ENCODE measurements at places on chromosomes 6 and 20.

DNA sequence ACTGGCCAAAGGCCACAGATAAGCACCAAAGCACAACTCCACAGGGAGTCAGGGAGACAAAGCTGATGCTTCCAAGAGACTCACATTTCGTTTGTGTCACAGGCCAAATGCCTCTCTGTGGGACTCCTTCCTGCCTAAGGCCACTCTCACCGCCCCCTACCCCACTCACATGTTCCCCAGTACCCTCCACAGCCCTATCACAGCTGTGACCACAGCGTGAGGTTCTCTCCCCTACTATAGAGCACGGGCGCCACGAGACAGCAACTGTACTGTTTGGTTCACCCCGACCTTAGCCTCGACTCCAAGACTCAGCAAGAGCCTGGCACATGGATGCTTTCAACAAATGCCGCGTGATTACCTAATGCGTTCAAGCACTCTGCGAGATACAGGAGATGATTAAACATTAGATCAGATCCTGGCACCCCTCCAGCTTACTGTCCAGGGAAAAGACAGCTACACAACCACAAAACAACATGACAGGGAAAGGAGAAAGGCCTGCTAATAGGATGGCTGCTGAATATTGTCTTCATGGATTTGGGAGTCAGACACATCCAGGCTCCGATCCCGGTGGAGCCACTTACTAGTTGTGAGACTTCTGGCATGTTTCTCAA is 105.5 kb downstream of the AGPAT4 start:
- ATAC-seq, result no peak

- ATAC-seq, result peak; percentile 85
Observed at GRCh38 chr6:142885182-142885867, 59.7 kb downstream of the HIVEP2 start.

GRCh38 chr6:150770637-150771036 is 94.9 kb upstream of the MTHFD1L start:
- no peak for ATAC-seq

DNA sequence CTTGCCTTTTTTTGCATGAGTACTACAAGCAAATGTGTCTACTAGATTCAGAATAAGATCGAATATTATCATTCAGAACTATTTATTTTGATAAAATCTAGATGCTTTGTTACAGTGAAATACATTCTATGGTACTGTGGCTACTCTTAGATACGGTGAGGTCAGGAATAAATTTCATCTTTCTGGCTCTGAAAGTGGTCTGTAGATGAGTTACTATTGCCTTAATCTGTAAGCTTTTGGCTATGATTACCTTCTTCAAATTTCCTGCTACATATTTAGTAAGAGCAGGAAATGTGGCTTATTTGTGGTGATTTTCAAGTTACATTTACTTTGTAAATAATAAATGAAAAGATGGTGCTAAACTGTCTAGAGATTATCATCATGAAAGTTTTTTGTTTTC is 50.0 kb downstream of the SCAF8 start:
- no peak for ATAC-seq

GRCh38 chr20:41274152-41274551 is 43.4 kb downstream of the ZHX3 start:
- ATAC-seq, result no peak

GRCh38 chr20:25340380-25340779 is 50.3 kb downstream of the ABHD12 start:
- ATAC-seq, result no peak

- ATAC-seq, result no peak
Observed at GRCh38 chr6:56640374-56640773, 2.3 kb downstream of the DST start.

DNA sequence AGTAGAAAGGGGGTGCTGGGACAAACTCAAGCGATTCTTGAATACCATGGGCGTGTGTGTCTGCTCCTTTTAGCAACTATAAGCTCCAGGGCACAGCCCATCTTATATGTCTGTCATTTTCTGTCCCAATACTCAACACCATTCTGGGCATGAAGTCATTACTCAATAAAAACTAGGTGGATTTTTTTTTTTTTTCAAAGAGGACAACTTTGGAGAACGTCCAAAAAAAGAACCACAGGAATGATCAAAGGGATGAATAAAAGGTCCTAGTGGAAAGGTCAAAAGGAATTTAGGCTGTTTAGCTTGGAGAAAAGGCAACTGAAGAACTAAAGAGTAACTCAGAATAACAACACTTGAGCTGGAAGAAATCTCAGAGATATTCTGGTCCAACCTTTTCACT is 24.4 kb downstream of the UQCC1 start:
- ATAC-seq, result no peak

DNA sequence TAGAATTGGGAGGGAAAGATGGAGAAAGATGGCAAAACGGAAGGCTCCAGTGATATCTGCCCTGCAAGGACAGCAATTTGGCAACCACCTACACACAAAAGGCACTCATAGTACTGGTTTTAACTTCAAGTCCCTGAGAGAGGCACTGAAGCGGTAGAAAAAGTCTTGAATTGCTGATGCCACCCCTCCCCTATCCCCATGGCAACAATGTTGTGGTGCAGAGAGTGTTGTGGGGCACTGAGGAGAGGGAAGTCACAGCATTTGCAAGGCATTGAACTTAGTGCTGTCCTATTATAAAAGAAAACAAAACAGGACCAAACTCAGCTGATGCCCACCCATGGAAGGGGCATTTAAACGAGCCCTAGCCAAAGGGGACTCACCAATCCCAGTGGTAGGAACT is 343.7 kb downstream of the HAO1 start:
- no peak for ATAC-seq

DNA sequence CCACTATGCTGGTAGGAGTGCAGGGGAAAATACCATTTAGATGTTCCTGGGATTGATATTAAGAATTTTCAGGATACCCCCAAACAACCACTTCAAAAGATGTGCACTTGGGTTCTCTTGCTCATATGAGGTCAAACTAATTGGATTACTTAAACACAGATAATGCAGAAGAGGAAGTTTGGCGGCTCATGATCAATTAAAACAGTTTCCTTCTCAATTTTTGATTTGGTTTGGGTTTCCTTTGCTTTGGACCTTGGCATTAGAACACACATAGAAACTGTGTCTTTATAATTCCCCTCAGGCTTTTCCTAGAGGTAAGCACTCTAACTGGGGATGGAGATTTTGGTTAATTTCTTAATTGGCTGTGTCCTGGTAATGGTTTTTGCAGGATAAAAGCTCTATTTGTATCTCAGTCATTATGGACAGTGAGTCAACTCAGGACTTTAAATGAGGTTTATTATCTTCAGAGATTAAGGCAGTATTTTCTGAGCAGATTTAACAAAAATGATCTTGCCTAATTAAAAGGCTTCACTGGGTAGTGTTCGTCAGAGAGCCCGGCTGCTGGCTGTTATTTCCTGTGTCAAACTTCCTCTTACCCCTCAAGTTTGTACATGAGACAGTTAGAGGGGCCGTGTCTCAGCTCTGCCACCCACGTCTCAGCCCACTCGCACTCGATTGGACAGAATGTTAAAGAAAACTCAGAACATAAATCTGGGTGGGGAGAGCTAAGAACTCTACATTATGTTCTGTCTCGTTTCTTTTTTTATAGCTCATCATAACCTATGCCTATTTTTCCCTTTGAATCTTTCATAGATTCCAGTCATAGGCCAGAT is 50.3 kb upstream of the PREP start:
- peak; percentile 85 for ATAC-seq

GRCh38 chr6:111620169-111620568 is 14.5 kb upstream of the TRAF3IP2 start:
- no peak for ATAC-seq

GRCh38 chr6:119643876-119644275 is 294.3 kb upstream of the MAN1A1 start:
- no peak for ATAC-seq

- ATAC-seq, result no peak
Observed at GRCh38 chr6:44306710-44307109, 6.4 kb downstream of the AARS2 start.

GRCh38 chr6:31351033-31351380 is 6.0 kb downstream of the HLA-B start:
- peak; percentile 0 for ATAC-seq

GRCh38 chr6:157845493-157846259 is 22.6 kb downstream of the SNX9 start:
- peak; percentile 63 for ATAC-seq

- ATAC-seq, result no peak
Observed at GRCh38 chr20:22815603-22816315, 219.4 kb upstream of the SSTR4 start.

GRCh38 chr20:62519826-62520225 is 44.0 kb upstream of the GATA5 start:
- ATAC-seq, result no peak

- no peak for ATAC-seq
Observed at GRCh38 chr6:72642435-72642834, 20.6 kb downstream of the KCNQ5 start.

DNA sequence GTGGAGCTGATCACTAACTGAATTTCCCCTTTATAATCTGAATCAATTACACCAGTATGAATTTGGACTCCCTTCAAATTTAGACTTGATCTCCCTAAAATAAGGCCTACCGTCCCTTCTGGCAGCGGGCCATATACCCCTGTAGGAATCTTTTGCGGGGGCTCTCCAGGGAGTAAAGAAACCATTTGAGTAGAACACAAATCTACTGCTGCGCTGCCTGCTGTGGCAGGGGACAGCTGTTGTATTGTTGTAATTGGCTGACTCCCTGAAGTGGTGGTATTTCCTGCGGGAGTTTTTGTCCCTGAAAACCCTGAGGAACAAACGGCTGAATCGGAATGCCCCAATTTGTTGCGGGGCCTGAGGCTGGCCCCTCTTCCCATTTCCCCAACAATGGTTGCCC is 16.0 kb upstream of the PTCRA start:
- no peak for ATAC-seq

DNA sequence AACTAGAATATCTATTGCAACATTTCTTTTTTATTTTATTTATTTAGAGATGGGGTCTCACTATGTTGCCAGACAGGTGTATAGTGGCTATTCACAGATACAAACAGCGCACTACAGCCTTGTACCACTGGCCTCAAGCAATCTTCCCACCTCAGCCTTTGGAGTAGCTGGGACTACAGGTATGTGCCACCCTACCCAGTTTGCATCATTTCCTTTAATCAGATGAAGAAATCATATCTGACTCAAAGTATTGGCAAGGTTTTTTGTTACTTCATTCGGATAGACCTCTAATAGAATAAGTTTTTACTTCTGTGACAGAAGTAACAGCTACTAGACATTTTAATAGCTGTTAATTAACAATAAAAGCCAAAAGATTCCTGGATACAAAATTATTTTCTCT is 153.9 kb downstream of the CDK19 start:
- no peak for ATAC-seq

GRCh38 chr6:29720863-29721262 is 2.4 kb upstream of the HLA-F start:
- ATAC-seq, result no peak

- no peak for ATAC-seq
Observed at GRCh38 chr20:61875221-61875885, 190.3 kb downstream of the TAF4 start.

DNA sequence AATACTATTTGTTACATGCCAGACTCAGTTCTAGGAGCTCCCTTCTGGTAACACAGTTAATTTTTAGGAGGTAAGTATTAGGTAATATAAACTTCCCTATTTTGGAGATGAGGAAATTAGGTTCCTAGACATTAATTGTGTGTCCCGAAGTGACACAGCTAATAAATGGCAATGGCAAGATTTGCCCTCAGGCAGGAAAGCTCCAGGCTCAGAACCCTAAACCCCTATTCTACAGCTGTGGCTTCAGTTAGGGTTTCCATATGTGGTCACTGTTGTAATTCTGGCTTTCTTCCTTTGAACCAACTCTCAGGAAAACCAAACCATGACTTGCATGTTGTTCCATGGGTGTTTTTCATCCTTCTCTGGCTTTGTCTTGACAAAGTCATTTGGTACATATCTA is 188.2 kb downstream of the PLCB1 start:
- ATAC-seq, result no peak

GRCh38 chr6:33693186-33694105 is 18.1 kb downstream of the UQCC2 start:
- ATAC-seq, result no peak

DNA sequence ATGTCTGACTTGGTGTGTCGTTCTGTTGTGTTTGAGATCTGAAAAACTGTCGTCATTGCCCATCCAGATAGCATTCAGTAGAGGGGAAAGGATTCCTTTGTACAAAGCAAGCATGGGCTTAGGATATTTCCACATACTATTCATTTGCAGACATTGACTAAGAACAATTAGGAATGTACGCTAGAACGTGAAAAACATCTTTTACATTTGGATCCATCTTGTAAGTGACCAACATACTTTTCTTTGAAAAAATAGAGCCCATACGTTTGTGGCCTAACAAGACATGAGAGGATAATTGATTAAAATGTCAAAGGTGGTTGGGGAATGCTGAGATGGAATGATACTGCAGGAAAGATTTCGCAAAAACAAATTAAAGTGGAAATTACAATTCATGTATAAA is 225.8 kb upstream of the QKI start:
- no peak for ATAC-seq

DNA sequence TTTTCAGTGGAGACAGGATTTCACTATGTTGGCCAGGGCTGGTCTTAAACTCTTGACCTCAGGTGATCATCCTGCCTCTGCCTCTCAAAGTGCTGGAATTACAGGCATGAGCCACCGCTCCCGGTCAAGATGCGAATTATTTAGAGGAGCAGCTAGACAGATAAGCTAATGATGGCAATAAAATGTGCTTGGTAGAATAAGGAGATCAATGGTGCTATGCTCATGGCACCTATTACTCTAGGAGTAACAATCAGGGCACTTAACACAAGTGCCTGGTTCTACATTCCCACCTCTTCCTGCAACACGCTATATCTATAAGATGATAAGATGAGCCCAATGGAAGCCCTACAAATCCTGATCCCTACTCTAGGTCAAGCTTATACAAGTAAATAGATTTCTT is 61.4 kb upstream of the LOC128125822 start:
- no peak for ATAC-seq

DNA sequence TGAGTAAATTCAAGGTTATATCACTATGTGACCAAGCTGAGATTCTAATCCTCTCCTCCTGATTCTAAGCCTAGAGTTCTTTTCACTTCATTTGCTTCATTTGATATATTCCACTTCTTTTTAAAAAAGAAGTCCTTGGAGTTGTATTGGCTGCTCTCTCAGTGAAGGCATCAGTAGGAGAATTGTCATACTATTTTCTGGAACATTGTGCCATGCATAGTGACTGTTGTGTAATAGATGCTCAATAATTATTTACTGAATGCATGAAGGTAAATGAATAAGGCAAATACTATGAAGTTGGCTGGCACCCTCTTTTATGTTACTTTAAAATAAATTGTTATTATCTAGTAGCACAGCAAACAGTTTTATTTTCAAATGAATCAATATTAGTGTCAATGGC is 189.4 kb downstream of the MTFR2 start:
- no peak for ATAC-seq

DNA sequence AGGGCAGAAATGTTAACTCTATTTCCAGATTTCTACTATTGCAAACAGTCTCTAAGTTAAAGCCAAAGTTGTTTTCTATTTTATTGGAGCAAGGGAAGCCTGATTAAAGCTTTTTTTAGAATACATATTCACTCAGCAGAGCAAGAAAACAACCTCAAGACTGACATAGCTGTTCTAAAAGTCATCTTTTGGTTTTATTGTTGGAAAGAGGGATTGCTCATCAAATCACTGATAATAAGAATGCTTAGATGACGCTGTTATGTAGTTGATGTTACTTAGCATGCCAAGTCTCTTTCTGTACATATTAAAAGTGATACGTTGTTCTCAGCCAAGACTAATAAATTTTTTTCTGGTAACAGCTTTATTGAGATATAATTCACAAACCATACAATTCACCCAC is 172.6 kb upstream of the LAMA2 start:
- ATAC-seq, result no peak

GRCh38 chr6:163333038-163333437 is 81.5 kb upstream of the QKI start:
- no peak for ATAC-seq

Data from activated CD4-positive, CD25-positive, alpha-beta regulatory T cell treated with anti-CD3 and anti-CD28 coated beads, Interleukin-2, amount 50 U/mL, for 24 hours (primary cell).